ENCODE measurements at places on chromosomes 6 and 20. TPM values are rescaled to one million over a fixed set of nuclear protein-coding genes. Genes with fewer than 3 reads are reported as not detected.
A peak's percentile ranks its signal among the peaks of the same experiment; 100 is the strongest.

DNA sequence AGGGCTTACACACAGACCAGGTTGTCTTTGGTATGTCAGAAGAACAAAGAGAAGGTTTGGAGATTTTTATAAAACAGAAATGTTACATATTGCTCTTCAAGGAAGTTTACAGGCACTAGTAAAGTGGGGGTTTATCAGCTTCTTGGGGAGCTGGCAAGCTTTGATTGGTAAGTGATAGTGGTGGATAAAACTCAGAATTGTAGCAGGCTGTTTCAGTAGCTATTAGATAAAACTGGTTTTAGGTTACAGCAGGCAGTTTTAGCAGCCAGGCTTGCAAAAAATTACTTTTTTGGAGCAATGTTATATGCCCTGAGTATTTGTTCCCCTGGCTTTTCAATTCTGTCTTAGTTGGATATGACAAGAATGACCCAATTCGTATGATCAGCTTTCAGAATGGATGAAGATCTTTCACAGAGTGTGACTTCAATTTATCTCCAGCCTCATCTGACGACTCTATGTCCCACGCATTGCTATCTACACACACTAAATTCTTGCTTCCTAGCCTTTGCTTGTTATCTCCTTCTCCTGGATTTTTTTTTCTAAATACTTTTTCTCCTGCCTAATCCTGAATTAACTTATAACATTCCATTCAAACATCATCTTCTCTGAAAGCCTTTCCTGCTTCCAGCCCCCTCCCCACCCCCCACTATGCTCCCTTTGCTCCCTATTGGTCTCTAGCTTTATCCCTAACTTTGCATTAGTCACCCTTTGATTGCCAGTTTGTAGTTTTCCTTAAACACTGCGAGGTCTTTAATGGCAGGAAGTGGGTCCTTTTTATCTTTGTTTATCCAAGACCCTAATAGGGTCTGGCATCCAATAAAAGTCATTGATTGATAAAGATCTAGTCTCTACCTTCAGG, 1.0 kb upstream of the TOMM34 start:
- no peaks in the 10 kb centered on the region for H3K27me3 ChIP-seq
- DNase-seq: no peak
- H3K36me3 ChIP-seq: peaks cover 2% of the 10 kb centered on the region
- H3K27ac ChIP-seq: no peak overlapping the region
- H3K4me1 ChIP-seq: peaks cover 41% of the 10 kb centered on the region
- peak overlapping the region; percentile 97 for H3K4me3 ChIP-seq

DNA sequence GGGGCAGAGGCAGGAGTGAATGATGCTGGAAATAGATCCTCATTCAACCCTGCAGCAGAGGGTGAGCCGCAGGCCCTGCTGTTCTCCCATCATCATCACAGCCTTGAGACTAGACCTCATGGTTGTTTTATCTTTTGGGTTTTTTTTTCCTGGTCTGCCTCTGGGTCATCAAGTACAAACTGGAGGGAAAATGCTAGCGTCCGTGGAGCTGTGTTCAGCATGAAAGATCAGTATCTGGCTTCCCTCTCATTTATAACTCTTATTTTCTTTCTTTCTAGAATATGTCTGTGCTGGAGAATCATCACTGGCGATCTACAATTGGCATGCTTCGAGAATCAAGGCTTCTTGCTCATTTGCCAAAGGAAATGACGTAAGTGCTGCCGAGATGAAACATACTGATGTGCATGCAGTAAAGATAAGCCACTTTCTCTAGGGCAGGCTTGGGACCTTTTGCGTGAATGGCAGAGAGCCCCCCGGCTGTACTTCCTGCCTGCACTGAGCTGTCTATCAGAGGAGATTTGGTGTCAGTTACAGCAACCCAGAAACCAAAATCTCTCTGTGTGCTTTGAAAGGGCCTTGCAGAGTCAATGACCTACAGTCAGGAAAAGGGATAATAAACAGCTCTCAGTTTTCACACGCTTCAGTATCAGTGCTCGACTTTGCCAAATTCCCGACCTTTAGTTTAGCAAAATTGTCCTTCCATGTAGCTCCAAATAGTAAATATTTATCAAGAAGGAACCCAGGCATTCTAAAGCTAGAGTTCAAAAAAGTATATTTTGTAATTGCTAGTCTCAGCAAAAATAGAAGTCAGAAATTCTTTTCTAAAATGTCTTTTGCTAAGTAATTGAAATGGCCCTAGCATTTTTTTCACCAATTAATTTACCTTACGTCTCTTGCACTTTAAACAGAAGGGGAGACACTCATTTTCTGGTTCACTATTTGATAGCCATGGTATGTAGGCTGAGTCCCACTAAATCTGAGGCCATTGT, 76.3 kb downstream of the MTFR2 start:
- no peak for DNase-seq
- H3K4me3 ChIP-seq: no peak overlapping the region
- no peak overlapping the region for H3K27ac ChIP-seq
- H3K27me3 ChIP-seq: no peaks in the 10 kb centered on the region

TRIM31 gene
- not detected for total RNA-seq

GRCh38 chr6:22697306-22697705, 127.9 kb downstream of the HDGFL1 start:
- peaks cover 9% of the 10 kb centered on the region for H3K36me3 ChIP-seq
- DNase-seq: no peak
- no peak overlapping the region for H3K4me3 ChIP-seq

All from neural crest cell (in vitro differentiated cells).